Mucosa of descending colon (tissue), 3 donors: ENCODE measurements at places on chromosomes 5 and 9.

- DNase-seq = no peak
These were observed 59.1 kb downstream of the ITGA2 start for GRCh38 chr5:53048248-53048647.

DNA sequence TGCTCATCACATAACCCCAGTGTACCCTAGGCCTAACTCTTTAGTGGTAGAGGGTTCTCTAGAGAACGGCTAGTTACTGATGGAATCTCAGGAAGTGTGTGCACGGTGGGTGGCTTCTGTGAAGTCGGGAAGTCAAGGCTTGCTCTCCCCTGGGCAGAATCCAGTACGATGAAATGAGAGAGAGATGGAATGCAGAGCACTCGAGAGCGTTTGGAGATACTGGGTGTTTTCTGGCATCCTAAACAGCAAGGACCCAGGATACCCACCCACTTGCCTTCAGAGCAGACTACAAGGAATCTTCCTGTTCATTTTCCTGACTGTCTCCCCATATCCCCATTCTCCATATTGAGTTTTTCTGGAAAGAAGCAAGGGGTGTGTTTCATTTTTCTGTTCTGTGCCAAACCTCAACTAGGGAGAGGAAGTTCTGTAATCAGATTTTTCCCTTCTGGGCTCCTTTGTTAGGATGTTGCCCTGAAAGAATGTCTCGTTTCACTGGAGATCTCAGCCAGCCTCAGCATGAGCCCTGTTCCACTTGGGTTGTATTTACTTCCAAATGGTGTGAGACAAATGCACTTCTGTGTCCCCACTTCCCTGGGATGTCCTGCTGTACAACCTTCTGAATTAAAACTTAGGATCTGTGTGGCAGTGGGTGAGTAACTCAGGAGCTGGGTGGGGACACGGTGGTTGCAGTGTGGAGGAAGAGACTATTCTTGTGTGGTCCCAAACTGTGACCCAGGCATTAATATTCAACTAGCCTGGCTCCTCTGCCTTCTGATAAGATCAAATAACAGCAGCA, 108.9 kb upstream of the SPRY4 start:
- no peak for DNase-seq

GRCh38 chr9:114282926-114283325, 40.0 kb upstream of the ORM1 start:
- peak; percentile 12 for DNase-seq

- peak; percentile 78 for DNase-seq
These were observed 1.8 kb upstream of the FAM78A start for GRCh38 chr9:131277910-131278701.

- DNase-seq = no peak
These were observed 1.8 kb downstream of the SGCD start for GRCh38 chr5:156328766-156329165.

DNA sequence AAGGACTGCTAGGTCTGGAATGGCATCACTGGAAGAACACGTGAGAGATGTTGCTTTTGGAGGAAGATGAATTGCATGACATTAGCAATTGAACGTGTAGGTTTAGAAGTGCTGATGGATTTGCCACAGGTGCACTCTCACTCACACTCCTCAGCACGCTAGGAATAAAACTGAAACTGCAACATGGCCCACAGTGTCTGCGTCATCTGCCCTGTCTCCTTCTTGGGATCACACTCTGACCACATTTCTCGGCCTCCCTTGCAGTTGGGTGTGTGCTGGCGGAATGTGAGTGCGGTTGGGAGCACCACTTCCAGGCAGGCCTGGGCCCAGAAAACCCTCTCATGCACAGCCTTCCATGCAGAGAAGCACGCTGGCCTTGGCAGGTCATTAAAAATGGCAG, 152.8 kb upstream of the LHFPL2 start:
- DNase-seq = no peak
